ENCODE measurements at places on chromosomes 5 and 9. TPM values are rescaled to one million over a fixed set of nuclear protein-coding genes. Genes with fewer than 3 reads are reported as not detected.

DNA sequence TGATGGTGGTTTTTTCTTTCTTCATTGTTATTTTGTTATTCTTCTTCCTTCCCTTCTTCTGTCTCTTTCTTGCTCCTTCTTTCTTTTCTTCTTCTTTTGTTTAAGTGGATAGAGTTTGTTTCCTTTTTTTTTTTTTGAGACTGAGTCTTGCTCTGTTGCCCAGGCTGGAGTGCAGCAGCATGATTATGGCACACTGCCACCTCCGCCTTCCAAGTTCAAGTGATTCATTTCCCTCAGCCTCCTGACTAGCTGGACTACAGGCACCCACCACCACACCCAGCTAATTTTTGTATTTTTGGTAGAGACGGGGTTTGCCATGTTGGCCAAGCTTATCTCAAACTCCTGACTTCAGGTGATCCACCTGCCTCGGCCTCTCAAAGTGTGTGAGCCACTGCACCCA lies 40.3 kb downstream of the JAK2 start:
- DNase-seq = no peak

DNA sequence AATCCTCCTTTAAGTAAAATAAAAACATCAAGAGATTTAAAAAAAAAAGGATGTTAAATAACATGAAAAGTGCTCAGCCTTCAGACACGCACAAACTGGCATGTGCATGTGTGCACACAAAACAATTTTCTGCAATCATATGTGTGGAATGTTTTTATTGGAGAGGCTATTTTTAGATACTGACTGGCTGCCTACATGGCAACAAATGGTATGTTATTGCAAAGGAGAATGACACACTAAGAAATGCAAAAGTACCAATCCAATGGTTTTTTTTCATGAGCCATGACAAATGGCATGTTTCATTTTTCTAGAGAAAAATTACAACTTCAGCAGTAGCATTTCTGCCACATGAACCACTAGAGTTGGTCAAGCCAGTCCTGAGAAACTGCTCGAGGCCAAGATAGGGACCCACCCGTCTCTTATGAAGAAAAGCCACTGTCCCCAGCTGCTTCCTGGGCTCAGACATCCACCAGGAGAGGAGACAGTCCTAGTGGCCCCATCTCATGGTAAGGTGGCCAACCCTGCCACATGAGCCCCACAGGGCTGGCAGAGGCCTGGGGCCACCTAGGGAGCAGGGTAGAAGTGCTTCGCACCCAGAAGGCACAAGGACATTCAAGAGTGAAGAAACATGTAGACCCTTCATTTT lies 116.4 kb downstream of the MYO10 start:
- DNase-seq = no peak
- H3K27me3 ChIP-seq = no peaks in the 10 kb centered on the region
- no peaks in the 10 kb centered on the region for H3K4me1 ChIP-seq
- H3K27ac ChIP-seq = no peak overlapping the region
- no peak overlapping the region for H3K4me3 ChIP-seq

- no peak overlapping the region for H3K27ac ChIP-seq
- DNase-seq = no peak
- no peak overlapping the region for H3K4me3 ChIP-seq
- H3K27me3 ChIP-seq = no peaks in the 10 kb centered on the region
- peaks cover 4% of the 10 kb centered on the region for H3K36me3 ChIP-seq
Observed at GRCh38 chr9:106976772-106977171, 113.8 kb downstream of the ZNF462 start.

NR4A3 gene
- 2.1 TPM for total RNA-seq

- H3K36me3 ChIP-seq = no peaks in the 10 kb centered on the region
- H3K4me1 ChIP-seq = no peaks in the 10 kb centered on the region
- H3K4me3 ChIP-seq = no peak overlapping the region
- H3K27me3 ChIP-seq = no peaks in the 10 kb centered on the region
- H3K27ac ChIP-seq = no peak overlapping the region
- no peak for DNase-seq
Observed at GRCh38 chr9:25684321-25684720, 6.1 kb upstream of the TUSC1 start.

GRCh38 chr5:9198394-9198793 lies 347.5 kb downstream of the SEMA5A start:
- no peak for DNase-seq
- no peak overlapping the region for H3K4me3 ChIP-seq
- no peak overlapping the region for H3K27ac ChIP-seq
- peaks cover 9% of the 10 kb centered on the region for H3K4me1 ChIP-seq
- no peaks in the 10 kb centered on the region for H3K27me3 ChIP-seq

DNA sequence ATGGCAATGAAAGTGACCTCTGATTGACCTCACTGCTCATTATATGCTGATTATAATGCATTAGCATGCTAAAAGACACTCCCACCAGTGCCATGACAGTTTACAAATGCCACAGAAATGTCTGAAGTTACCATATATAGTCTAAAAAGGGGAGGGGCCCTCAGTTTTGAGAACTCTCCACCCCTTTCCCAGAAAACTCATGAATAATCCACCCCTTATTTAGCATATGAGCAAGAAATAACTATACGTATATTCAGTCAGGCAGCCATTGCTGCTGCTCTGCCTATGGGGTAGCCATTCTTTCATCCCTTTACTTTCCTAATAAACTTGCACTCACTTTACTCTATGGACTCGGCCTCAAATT lies 163.1 kb downstream of the ESM1 start:
- no peak for DNase-seq
- no peaks in the 10 kb centered on the region for H3K27me3 ChIP-seq
- no peaks in the 10 kb centered on the region for H3K4me1 ChIP-seq
- H3K36me3 ChIP-seq = no peaks in the 10 kb centered on the region
- no peak overlapping the region for H3K4me3 ChIP-seq

DNA sequence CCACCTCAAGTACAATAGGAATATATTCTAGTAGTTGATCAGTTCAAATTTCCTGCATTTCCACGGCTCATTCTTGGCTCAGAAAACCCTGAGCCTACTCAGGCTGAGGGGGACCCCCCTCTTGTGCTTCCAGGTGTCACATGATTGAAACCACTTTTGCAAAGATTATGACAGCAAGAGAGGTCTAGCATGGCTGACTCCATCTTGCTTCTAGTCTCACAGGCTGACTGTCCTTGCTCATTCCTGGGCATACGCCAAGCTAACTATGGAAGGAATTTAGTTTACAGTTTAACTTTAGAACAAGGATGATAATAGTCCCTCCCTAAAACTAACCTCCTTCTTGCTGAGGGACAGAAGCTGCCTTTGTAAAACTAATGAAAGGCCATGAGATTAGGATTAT lies 154.1 kb downstream of the SNX18 start:
- DNase-seq = no peak
- H3K4me1 ChIP-seq = peaks cover 10% of the 10 kb centered on the region
- H3K27ac ChIP-seq = no peak overlapping the region
- no peaks in the 10 kb centered on the region for H3K27me3 ChIP-seq
- H3K36me3 ChIP-seq = no peaks in the 10 kb centered on the region

DNA sequence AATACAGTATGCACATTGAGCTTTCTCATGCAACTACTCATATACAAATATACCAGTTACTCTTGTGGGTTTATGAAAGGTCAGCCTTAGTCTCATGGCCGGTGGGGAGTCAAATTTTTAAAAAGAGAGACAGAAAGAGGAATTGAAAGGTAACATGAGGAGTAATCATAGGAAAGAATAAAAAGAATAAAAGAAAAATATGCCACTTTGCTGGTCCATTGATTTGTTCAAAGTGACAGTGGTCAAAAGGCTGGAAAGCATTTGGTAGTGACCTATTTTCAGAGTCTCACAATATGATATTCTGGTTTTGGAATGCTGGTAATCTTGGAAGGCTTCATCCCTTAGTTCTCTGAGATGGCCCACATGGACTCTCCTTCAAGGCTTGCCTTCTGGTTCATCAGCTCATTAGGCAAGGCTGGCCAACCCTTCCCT lies 67.0 kb downstream of the ZNF366 start:
- H3K27me3 ChIP-seq = no peaks in the 10 kb centered on the region
- DNase-seq = no peak
- peak overlapping the region; percentile 30 for H3K27ac ChIP-seq
- peaks cover 41% of the 10 kb centered on the region for H3K4me1 ChIP-seq

GRCh38 chr9:92294297-92294676 lies 790 bp upstream of the IARS1 start:
- H3K36me3 ChIP-seq = no peaks in the 10 kb centered on the region
- peak overlapping the region; percentile 85 for H3K4me3 ChIP-seq
- no peaks in the 10 kb centered on the region for H3K27me3 ChIP-seq
- peaks cover 16% of the 10 kb centered on the region for H3K4me1 ChIP-seq
- no peak for DNase-seq
- peak overlapping the region; percentile 71 for H3K27ac ChIP-seq

SPTAN1 gene
- 151 TPM for total RNA-seq

TRIM36 gene
- total RNA-seq = not detected

DNA sequence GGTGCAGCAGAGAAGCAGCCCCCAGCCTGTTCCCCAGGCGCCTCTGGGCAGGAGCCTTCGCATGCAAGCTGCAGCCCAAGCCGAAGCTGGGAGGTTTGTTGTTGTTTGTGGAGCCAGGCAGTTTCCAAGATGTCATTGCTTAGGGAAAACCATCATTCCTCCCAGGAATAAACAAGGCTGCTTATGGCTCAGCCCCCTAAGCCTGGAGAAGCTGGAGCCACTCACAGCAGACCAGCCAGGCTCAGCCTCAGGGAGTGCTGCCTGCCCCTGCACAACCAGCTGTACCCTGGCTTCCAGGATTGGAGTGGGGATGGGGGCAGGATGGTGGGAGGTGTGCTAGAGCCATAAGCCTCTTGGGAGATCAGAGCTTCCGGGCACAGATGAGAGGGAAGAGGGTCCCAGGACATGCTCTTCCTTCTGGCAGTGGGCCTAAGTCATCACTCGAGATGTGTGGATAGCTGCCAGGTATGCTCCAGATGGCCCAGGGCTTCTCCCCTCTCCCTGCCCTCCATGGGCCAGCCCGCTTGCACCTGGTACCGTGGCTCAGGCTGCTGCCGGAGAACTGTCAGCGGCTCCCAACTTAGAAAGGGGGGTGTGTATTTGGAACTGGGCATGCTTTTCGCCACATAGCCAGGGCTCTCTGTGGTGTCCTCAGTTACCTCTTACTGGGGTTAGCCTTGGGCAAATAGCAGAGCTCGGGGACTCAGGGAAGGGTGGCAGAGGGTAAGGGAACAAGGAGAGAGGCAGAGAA lies 105.2 kb downstream of the RGS3 start:
- H3K36me3 ChIP-seq = peaks cover 5% of the 10 kb centered on the region
- no peak overlapping the region for H3K4me3 ChIP-seq
- peaks cover 23% of the 10 kb centered on the region for H3K4me1 ChIP-seq
- DNase-seq = no peak

DBH gene
- total RNA-seq = not detected

DNA sequence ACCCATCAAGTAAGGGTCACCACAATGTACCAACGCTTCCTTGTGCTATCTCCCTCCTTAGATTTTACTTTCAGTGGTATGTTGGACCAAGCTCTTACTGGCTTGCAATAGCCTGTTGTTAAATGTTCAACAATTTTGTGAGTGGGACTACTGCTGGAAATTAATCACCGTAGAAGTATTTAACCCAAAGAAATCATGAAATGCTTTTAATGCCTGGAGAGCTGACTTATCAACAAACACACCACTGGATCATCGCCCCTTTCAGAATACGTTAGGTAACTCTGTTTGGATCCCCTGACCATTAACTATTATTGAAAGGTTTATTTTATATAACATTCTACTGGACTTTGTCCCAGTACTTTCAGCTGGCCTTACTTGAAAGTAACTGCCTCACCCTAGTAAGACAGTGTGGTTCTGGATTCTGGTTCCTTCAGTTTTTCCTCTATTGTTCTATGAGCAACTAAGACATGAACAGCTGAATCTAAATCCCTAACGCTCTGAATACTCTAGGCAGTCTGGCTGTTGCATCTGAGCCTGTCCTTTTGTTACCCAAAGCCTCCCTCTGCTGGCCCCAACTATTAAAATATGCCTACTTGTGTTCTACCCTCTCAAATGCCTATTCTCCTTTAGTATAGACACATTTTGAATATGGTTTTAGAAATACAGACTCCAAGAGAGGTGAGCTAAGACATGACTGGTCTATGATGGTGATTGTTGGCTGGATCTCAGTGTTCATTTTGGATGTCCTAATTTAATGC lies 1203.4 kb upstream of the DMAC1 start:
- H3K4me1 ChIP-seq = no peaks in the 10 kb centered on the region
- H3K27ac ChIP-seq = no peak overlapping the region
- H3K4me3 ChIP-seq = no peak overlapping the region
- no peaks in the 10 kb centered on the region for H3K36me3 ChIP-seq

DNA sequence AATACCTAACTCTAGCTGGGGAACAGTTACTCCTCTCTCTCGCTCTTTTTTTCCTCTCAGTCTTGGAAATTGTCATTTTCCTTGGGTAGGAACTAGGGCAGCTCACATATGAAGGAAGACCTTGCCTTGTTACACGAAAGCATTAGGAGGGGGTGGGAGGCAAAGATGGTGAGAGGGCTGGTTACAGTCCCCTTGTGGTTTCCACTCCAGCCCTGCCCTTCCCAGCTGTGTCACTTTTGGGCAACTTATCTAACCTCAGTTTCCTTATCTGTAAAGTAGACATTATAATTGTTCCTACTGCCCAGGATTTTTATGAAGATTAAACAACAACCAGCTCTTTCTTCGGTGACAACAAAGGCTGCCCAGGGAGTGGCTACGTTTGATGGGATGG lies 196.2 kb upstream of the CLINT1 start:
- no peak overlapping the region for H3K27ac ChIP-seq
- H3K36me3 ChIP-seq = no peaks in the 10 kb centered on the region
- DNase-seq = no peak
- no peaks in the 10 kb centered on the region for H3K27me3 ChIP-seq

FOXI1 gene
- total RNA-seq = not detected

DNA sequence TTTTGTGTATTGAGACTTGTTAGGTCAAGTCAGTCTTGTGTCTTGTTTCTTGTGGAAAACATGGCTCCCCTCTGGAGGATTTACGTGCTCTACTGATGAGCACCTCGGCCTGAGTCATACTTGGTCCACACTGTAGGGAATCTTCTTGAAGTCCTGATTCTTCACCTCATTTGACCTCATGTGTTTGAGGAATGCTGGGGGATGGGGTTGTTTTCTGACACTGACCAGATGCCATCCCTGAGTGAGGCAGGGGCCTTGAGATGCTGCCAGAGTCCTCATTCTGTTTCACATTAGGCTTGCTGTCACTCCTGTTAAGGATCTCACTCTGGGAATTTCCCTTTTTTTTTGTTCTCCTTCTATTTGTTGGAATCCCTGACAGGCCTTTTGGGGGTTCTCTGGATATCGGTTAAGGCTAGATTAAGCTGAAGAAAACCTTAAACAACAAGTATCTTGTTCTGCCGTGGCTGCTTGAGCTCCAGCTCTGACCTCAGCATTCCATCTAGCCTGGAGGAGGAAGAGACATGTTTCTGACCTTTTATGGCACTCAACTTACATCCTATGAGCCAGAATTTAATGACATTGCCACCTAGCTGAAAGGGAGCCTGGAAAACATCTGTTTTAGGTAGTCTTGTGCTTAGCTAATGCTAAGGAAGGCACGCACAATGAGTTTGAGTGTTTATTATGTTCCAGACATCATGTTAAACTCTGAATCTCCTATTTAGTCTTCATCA lies 20.6 kb downstream of the TCOF1 start:
- peaks cover 44% of the 10 kb centered on the region for H3K36me3 ChIP-seq
- no peaks in the 10 kb centered on the region for H3K27me3 ChIP-seq
- H3K4me1 ChIP-seq = no peaks in the 10 kb centered on the region
- no peak overlapping the region for H3K4me3 ChIP-seq

Measured in GM12878 (cell line).